GM12878 (cell line): ENCODE measurements at places on chromosomes 1 and 21. TPM values are rescaled to one million over a fixed set of nuclear protein-coding genes. Genes with fewer than 3 reads are reported as not detected.

DNA sequence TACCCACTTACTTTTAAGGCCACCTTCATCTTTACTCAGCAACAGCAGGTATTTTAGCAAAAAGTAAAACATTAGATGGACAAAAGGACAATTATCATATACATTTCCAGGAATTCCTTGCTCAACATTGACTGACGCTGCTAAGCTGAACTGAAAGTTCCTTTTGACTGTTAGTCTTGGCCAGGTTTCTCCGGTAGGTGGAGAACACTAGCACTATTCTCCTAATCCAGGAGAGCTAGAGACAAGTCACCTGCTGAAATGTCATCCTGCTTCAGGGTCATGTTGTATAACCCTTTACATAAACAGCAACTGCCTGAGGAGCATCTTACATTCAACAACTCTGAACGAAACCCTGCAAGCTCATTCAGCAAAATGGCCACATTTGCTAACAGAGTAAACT, 109.0 kb upstream of the ESRRG start:
- no peaks in the 10 kb centered on the region for H3K4me1 ChIP-seq
- no peaks in the 10 kb centered on the region for H3K27me3 ChIP-seq
- H3K36me3 ChIP-seq = no peaks in the 10 kb centered on the region
- no peak for DNase-seq
- H3K27ac ChIP-seq = no peak overlapping the region
- H3K4me3 ChIP-seq = no peak overlapping the region

GRCh38 chr21:44884097-44884496, 10.6 kb upstream of the PTTG1IP start:
- no peaks in the 10 kb centered on the region for H3K27me3 ChIP-seq
- H3K36me3 ChIP-seq = no peaks in the 10 kb centered on the region; the same call in 1 of the 2 replicates
- H3K4me1 ChIP-seq = peaks cover 28% of the 10 kb centered on the region
- no peak overlapping the region for H3K27ac ChIP-seq

DNA sequence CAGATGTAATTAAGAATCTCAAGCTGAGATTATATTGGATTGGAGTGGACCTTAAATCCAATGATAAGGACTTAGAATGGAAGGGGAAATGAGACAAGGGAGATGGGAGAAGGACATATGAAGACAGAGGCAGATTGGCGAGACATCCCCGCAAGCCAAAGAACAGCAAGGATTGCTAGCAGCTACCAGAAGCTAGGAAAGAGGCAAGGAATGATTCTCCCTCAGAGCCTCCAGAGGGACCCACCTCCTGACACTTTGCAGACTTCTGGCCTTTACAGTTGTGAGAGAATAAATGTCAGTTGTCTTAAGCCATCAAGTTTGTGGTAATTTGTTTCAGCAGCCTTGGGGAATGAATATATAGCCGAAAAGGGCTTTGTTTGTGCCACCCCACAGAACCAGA, 20.7 kb downstream of the METTL13 start:
- no peak overlapping the region for H3K27ac ChIP-seq
- peaks cover 8% of the 10 kb centered on the region; the same call in 1 of the 2 replicates for H3K36me3 ChIP-seq
- H3K27me3 ChIP-seq = no peaks in the 10 kb centered on the region
- no peak for DNase-seq
- no peak overlapping the region for H3K4me3 ChIP-seq

DNA sequence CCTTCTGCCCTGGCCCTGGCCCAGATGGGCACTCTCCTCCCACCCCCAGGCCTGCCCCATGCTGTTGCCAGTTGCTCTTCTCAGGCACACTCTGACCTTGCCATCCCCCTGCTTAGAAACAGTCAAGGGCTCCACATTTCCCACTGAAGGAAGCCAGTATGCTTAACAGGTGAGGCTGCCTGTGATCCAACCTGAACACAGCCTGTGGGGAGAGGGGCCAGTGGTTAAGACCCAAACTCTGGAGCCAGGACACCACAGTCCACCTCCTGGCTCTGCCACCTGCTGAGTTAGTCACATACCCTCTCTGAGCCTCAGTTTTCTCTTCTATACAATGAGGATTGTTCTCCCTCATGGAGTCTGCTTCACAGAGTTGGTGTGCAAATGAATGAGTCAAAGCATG, 526.9 kb downstream of the MATN1 start:
- no peak overlapping the region for H3K27ac ChIP-seq
- H3K36me3 ChIP-seq = no peaks in the 10 kb centered on the region
- no peaks in the 10 kb centered on the region for H3K27me3 ChIP-seq
- no peak for DNase-seq
- H3K4me3 ChIP-seq = no peak overlapping the region

DNA sequence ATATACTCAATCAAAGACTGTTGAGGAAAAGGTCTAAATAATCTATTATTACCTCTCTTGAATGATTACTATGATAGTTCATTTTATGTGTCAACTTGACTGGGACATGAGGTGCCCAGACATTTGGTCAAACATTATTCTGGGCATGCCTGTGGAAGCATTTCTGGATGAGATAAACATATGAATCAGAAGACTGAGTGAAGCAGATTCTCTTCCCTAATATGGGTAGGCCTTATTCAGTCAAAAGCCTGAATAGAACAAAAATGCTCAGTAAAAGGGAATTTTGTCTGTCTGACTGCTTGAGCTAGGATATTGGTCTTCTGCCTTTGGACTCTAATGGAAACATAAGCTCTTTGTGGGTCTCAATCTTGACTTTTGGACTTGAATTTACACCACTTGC, 73.3 kb upstream of the SOX13 start:
- no peaks in the 10 kb centered on the region for H3K27me3 ChIP-seq
- no peak for DNase-seq
- H3K27ac ChIP-seq = no peak overlapping the region
- no peaks in the 10 kb centered on the region for H3K4me1 ChIP-seq
- H3K4me3 ChIP-seq = no peak overlapping the region
- H3K36me3 ChIP-seq = no peaks in the 10 kb centered on the region

GRCh38 chr21:30882866-30883597, 1.7 kb upstream of the KRTAP11-1 start:
- H3K27me3 ChIP-seq = no peaks in the 10 kb centered on the region
- DNase-seq = no peak
- no peak overlapping the region for H3K27ac ChIP-seq
- H3K36me3 ChIP-seq = no peaks in the 10 kb centered on the region
- H3K4me1 ChIP-seq = no peaks in the 10 kb centered on the region

DNA sequence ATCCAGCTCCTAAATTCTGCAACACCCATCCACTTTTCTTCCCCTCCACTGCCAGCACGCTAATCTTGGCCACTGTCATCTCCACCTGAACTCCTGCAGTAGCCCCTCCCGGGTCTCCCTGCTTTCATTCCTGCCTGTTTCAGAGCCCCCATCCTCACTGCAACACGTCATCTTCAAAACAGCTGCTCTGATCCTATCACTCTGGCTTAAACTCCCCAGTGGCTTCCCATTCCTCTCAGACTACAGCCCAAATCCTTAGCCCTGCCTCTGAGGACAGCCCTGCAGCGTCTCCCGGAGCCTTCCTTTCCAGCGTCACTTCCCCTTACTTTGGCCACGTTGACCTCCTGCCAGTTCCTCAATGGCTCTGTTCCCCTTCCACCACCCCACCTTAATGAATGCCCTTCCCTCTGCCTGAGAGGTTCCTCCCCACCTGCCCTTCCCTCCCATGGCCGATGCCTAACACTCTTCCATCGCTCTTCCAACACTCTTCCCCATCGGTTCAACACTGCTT, 22.9 kb upstream of the IFNAR2 start:
- H3K4me3 ChIP-seq = no peak overlapping the region
- no peaks in the 10 kb centered on the region for H3K27me3 ChIP-seq
- no peaks in the 10 kb centered on the region for H3K36me3 ChIP-seq
- DNase-seq = no peak
- H3K27ac ChIP-seq = no peak overlapping the region
- H3K4me1 ChIP-seq = peaks cover 22% of the 10 kb centered on the region

The HSD3B1 gene
- total RNA-seq = not detected in 2 replicates

The CITED4 gene
- total RNA-seq = 0.56 and 0.64 TPM in 2 replicates

The LRRC53 gene
- not detected in 2 replicates for total RNA-seq

The RERE gene
- total RNA-seq = 58.9 and 60.5 TPM in 2 replicates
